Colonic mucosa (tissue), 4 donors: ENCODE measurements at places on chromosomes 1 and 21.

DNA sequence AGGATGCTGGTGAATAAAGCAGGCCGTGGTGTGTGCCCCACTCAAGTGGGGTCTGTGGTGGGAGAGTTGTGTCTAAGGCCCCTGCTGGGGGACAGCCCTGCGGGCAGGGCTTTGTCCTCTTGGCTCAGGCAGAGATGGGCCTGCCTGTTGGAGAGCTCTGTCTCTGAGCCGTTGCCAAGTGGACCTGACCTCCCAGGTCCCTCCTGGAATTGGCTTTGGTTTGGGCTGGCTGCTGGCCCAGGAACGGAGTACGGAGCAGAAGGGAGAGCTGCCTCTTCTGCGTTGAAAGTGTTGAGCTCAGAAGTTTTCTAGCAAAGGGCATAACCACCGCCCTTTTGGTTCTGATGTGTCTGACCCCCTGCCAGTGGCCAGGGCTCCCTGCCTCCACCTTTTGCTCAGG, 153.9 kb downstream of the PEX14 start:
- no peak for DNase-seq

GRCh38 chr1:91741301-91741700, 144.7 kb downstream of the TGFBR3 start:
- DNase-seq, result no peak

GRCh38 chr1:71548398-71548890, 467.6 kb upstream of the ZRANB2 start:
- DNase-seq, result no peak

GRCh38 chr1:50289495-50289894, 133.7 kb downstream of the DMRTA2 start:
- no peak for DNase-seq

- no peak for DNase-seq
These were observed 209.2 kb downstream of the KCTD3 start for GRCh38 chr1:215776336-215776735.

DNA sequence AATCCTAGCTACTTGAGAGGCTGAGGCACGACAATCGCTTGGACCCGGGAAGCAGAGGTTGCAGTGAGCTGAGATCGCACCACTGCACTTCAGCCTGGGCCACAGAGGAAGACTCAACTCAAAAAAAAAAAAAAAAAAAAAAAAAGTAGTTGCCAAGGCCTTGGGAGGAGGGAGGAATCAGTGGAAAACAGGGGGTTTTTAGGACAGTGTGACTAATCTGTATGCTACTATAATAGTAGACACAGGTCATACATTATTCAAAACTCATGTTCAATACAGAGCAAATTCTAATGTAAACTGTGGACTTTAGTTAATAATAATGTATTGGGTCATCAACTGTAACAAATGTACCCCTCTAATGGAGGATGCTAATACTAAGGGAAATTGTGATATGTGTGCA, 51.7 kb upstream of the CTPS1 start:
- DNase-seq, result no peak

- DNase-seq, result no peak
These were observed 20.5 kb upstream of the SMYD3 start for GRCh38 chr1:246527402-246528088.

- DNase-seq, result no peak
These were observed 37.7 kb upstream of the COL6A1 start for GRCh38 chr21:45943630-45944540.

DNA sequence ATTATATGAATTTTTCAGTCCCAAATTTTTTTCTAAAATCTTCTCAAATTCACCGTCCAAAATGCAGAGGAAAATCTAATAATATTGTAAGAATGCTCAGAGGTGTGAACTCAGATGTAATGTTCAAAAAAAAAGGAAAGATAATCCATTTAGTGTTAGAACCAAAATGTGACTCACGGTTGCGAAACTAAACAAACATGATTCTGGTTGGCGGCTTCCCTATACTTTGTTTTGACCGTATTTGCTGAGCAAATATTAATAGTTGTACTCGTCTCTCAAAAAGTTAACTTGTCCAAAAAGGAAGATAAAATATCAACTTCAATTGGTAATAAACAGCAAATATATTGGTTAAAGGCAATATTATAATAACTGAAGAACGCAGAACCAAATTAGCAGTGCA, 34.4 kb downstream of the ZSWIM5 start:
- DNase-seq, result peak; percentile 23

- no peak for DNase-seq
These were observed 69.2 kb downstream of the SCCPDH start for GRCh38 chr1:246793356-246793896.

GRCh38 chr1:16969057-16969611, 11.3 kb downstream of the MFAP2 start:
- DNase-seq, result no peak

DNA sequence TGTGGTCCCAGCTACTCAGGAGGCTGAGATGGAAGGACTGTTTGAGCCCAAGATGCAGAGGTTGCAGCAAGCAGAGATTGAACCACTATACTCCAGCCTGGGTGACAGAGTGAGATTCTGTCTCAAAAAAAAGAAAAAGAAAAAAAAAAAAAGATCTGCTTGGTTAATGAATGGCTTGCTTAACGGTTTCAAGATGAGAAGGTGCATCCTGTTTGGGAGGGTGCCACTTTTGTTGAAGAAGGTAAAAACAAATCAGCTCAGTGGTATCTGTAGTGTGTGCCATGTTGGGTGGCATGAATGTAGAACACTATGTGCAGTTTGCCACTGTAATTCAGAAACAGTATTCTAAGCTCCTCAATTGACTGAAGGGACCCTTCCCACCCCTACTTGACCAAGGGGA, 94.9 kb upstream of the ETV3 start:
- DNase-seq, result no peak

DNA sequence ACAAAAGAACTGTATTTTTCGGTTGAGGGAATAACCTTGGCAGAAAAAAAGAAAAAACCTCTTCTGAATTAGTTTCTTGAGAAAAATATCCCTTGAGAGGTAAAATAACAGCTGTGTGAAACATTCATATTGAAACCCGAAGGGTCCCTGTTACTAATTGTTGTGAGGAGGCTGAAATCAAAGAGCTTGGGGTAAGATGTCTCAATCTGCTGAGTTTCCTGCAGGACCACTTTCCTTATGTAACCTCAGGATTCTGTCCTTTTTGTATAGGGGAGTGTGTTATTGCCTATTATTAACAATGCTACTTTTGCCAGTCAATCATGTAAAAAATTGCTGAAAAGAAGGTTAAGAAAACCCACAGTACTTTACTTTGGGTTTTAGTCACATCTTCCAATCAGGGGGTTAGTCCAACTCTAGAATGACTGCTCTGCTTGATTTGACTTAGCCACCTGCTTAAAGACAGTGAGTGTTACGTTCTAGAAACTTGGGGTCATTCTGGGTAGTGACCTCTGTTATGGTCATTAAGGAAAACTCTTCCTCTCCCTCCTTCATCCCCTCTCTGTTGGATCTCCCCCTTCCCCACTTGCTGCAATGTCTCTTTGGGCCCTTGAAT, 138.8 kb downstream of the GIPC2 start:
- no peak for DNase-seq

- DNase-seq, result no peak
These were observed 88.2 kb downstream of the NFIA start for GRCh38 chr1:61170328-61171238.

DNA sequence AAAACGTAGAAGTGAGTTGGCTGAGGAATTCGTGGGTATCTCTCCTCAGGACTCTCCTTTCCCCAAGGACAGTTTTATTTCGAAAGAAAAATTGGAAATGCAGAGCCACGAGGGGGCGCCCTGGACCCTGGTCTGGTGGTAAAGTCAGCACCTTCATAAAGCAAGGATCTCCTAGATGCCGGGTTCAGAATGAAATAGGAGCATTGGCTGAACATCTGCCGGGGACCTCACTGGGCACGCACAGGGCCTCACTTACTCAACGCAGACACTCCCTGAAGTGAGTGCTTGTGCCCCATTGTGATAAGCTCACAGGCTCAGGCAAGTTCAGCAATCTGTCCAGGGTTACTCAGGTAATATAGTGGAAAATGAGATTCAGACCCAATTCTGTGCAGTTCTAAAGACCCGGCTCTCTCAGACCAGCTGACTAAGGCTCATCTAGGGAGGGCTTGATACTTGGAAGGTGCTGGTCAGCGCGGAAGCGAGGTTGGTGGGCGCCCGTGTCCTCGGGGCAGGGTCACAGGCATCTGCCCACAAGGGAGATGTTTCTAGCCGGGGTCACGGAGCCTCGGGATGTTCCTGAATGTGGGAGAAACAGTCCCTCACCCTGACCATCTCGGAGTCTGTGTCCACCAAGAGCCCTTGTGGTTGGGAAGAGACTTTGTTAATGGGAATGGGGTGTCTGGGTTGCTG, 55.7 kb upstream of the ETV3 start:
- DNase-seq, result peak; percentile 74

- DNase-seq, result no peak
These were observed 9.4 kb downstream of the POFUT2 start for GRCh38 chr21:45278156-45278911.

- no peak for DNase-seq
These were observed 120.7 kb upstream of the KRTAP19-8 start for GRCh38 chr21:31158789-31159581.

DNA sequence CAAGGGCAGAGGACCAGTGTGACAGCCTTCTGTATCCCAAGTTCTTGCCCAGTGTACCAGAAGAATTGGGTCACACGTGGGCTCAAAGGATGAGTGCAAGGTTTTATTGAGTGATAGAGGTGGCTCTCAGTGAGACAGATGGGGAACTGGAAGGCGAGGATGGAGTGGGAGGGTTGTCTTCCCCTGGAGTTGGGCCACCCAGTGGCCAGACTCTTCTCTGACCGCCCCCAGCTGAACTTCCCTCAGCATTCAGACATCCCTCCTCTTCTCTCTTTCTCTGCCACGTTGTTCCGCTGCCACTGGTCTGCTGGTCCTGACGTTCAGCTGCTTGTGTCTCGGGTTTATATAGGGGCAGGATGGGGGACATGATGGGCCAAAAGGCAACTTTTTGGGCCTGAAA, 150.1 kb upstream of the IVNS1ABP start:
- DNase-seq, result no peak

- no peak for DNase-seq
These were observed 1.7 kb downstream of the MCL1 start for GRCh38 chr1:150577557-150578271.

- DNase-seq, result peak; percentile 41
These were observed 5.1 kb upstream of the HMGCS2 start for GRCh38 chr1:119773711-119774241.

DNA sequence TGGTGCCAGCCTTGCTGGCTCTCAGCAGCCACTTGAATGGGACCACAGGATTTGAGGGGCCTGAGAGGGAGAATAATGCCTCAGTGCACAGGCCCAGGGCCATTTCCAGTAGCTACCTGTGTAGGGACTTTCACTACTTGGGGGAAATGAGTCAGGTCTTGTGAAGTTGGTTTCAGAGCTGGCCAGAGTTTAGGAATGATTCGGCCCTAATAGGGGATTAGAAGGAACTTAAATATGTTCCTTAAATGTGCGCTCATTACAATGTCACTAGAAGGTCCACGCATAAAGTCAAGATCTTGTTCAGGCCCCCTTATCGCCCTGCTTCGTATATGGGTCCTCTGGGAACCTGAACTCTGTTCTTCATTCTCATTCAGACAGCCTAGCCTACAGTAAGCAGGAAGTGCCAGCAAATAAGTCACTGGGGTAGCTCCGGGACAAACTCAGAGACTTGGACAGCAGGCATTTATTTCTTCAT, 5.6 kb upstream of the AKR1A1 start:
- no peak for DNase-seq

GRCh38 chr1:160628799-160629263, 18.0 kb downstream of the SLAMF1 start:
- DNase-seq, result no peak

DNA sequence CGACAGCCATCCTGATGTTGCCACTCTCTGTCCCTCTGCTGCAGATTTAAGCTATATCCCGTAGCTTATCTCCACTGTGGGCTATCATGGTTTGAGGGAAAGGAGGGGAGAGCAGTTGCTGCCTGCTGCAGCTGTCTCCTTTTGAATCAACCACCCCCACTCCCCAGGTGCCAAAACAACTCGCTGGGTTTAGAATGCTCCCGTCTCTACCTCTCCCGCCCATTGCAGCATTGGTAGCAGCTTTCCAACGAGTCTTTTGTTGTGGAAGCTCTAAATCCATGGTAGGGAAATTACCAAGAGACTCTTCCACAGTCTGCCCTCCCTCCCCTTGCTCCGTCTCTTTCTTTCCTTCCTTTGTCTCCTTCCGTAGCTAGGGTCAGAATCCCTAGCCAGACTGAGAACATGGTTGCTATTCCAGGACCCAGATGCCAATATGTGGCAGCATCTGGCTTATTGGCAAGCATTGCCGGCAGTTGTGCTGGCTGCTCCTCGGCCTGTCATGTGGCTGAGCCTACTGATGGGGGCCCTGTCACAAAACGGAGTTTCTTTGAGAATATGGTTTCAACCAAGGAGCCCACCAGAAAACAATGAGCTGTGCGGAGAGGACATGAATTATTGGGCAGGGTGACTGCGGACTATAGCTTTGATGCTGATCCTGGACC, 230.7 kb downstream of the RPS6KC1 start:
- DNase-seq, result no peak

DNA sequence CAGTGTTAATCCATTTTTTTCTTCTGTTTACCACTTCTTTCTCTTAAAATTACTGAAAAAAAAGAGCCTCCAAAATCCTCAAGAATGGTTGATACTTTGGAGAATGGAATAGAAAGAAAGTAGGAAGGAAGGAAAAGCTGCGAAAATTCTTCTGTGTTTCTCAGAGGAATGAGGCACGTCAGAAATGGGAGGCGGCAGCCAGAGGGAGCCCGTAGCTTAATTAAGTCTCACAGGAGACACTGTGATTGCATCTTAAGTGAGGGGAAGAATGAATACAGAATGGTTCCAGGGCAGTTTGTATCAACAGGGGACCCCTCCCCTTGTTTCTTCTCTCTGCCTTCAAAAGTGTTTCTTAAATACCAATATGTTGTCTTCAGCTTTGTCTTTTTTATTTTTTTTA, 1099.5 kb downstream of the PLA2G4A start:
- DNase-seq, result no peak

DNA sequence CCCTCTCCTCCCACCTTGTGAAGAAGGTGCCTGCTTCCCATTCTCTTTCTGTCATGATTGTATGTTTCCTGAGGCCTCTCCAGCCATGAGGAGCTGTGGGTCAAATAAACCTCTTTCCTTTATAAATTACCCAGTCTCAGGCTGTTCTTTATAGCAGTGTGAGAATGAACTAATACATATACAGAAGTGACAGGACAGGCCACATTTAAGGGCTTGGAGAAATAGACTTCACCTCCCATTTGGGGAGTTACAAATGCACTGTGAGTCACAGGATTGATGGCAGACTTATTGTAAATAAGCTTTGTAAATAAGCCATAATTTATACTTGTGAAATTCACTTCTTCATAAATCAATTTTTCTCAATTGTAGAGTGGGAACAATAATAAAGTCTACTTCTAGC, 543.3 kb downstream of the LRRIQ3 start:
- no peak for DNase-seq

DNA sequence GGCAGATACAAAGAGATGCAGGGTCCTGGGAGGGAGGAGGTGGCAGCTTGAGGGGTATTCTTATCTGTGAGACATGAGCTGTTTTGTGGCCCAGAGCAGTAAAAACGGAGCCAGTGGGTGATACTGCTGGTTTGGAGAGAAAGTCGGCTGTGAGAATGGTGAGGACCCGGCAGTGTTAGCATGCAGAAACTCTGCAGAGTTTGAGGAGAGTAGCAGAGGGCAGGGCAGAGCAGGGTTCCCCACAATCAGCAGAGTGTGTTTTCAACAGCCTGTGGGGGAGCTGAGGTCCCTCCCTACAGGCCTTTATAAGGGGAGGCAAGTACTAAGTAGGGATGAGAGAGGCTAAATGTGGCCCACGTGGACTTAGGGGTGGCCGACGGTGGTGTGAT, 423 bp downstream of the SLAMF8 start:
- no peak for DNase-seq
